Cardiac muscle cell (in vitro differentiated cells and primary cell): ENCODE measurements at places on chromosomes 2 and 18. TPM values are rescaled to one million over a fixed set of nuclear protein-coding genes. Genes with fewer than 3 reads are reported as not detected.
A peak's percentile ranks its signal among the peaks of the same experiment; 100 is the strongest.

GPR75 gene
- 0.99 and 1.2 TPM in 2 replicates for total RNA-seq

G6PC2 gene
- total RNA-seq = not detected in 2 replicates

ASXL3 gene
- 8.0 and 10.0 TPM in 2 replicates for total RNA-seq

HNMT gene
- 3.4 and 5.6 TPM in 2 replicates for total RNA-seq

ABCG8 gene
- 0.04 TPM in 1 of 2 replicates, not detected in the other for total RNA-seq

IL1F10 gene
- not detected in 2 replicates for total RNA-seq

WDR7 gene
- total RNA-seq = 9.2 and 9.8 TPM in 2 replicates

DNA sequence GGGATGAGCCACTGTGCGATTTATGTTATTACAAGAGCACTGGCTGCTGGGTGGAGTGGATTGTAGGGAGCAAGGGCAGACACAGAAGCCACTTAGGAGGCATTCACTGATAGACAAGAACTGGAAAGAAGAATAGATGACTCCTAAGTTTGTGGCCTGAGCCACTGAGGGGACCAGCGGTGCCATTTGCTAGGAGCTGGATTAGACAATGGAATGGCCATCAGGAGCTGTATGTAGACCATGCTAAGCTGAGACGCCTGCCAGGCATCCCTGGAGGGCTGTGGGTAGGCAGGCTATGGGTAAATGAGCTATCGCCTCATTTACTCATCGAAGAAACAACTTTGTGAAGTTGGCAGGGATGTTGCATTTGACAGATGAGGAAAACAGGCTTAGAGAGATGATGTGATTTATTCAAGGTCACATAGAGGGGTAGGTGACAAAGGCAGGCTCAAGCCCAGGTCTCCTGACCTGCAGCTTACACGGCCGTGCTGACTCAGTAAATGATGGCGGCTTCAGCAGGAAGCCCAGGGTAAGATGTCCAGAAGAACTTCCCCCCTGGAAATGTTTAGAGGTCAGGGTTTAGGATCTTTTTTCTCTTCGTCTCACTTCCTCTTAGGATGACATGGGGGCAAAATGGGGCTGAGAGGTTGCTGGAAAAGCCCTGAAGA is 2.8 kb downstream of the MFSD2B start:
- no peak overlapping the region for H3K27ac ChIP-seq
- H3K27me3 ChIP-seq = peaks cover 18% of the 10 kb centered on the region
- no peaks in the 10 kb centered on the region for H3K4me1 ChIP-seq
- no peak overlapping the region for H3K4me3 ChIP-seq
- DNase-seq = no peak

- H3K27me3 ChIP-seq = no peaks in the 10 kb centered on the region
- DNase-seq = no peak
- no peaks in the 10 kb centered on the region for H3K36me3 ChIP-seq
- peaks cover 13% of the 10 kb centered on the region for H3K4me1 ChIP-seq
- no peak overlapping the region for H3K4me3 ChIP-seq
- H3K27ac ChIP-seq = no peak overlapping the region
Observed at GRCh38 chr18:6601241-6601640, 128.3 kb upstream of the ARHGAP28 start.

DNA sequence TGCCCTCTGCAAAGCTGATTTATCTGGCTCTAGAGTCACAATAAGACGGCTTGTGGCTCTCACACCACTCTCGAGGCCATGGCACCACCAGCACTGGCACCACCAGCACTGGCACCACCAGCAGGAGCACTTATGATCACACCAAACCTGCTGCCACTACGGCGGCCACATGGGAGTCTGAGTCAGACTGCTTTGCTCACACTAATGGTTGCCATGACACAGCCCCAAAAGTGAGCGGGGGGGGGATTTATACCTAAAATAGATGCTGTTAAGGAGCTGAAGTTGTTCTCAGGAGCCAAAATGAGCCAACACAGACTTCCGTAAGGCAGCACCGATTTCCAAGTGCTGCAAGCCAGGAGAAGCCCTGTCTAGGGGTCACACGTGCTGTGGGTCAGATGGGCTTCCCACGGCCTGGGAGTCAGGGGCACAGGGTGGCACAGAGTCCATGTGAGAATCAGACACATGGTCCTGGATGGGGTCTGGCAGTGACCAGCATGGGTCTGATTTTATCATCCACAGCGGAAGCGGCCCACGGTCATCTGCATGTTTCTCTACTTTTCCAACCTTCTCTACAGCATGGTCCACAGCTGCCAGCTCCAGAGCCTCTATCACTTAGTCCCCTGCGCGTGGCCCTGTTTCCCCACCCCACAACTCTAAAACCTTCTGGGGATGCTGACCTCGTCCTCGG is 16.7 kb downstream of the DNMT3A start:
- H3K4me3 ChIP-seq = no peak overlapping the region
- peaks cover 33% of the 10 kb centered on the region for H3K4me1 ChIP-seq
- peak overlapping the region; percentile 82 for H3K27ac ChIP-seq
- H3K36me3 ChIP-seq = no peaks in the 10 kb centered on the region
- no peaks in the 10 kb centered on the region for H3K27me3 ChIP-seq

GRCh38 chr18:3305354-3305762 is 43.4 kb downstream of the MYL12B start:
- no peaks in the 10 kb centered on the region for H3K36me3 ChIP-seq
- H3K4me3 ChIP-seq = no peak overlapping the region
- no peaks in the 10 kb centered on the region for H3K27me3 ChIP-seq
- no peak overlapping the region for H3K27ac ChIP-seq
- H3K4me1 ChIP-seq = no peaks in the 10 kb centered on the region

- no peaks in the 10 kb centered on the region for H3K4me1 ChIP-seq
- peaks cover 22% of the 10 kb centered on the region for H3K27me3 ChIP-seq
- no peak overlapping the region for H3K27ac ChIP-seq
- no peak for DNase-seq
- H3K4me3 ChIP-seq = no peak overlapping the region
Observed at GRCh38 chr2:20966061-20966595, 77.7 kb downstream of the APOB start.

GRCh38 chr2:232525199-232525598 is 761 bp upstream of the CHRND start:
- no peak overlapping the region for H3K27ac ChIP-seq
- H3K4me3 ChIP-seq = no peak overlapping the region
- DNase-seq = no peak
- peaks cover 2% of the 10 kb centered on the region for H3K4me1 ChIP-seq
- H3K36me3 ChIP-seq = no peaks in the 10 kb centered on the region

- no peaks in the 10 kb centered on the region for H3K27me3 ChIP-seq
- DNase-seq = no peak
- no peak overlapping the region for H3K27ac ChIP-seq
- no peaks in the 10 kb centered on the region for H3K4me1 ChIP-seq
- H3K36me3 ChIP-seq = no peaks in the 10 kb centered on the region
Observed at GRCh38 chr2:75596784-75597183, 36.0 kb upstream of the EVA1A start.

DNA sequence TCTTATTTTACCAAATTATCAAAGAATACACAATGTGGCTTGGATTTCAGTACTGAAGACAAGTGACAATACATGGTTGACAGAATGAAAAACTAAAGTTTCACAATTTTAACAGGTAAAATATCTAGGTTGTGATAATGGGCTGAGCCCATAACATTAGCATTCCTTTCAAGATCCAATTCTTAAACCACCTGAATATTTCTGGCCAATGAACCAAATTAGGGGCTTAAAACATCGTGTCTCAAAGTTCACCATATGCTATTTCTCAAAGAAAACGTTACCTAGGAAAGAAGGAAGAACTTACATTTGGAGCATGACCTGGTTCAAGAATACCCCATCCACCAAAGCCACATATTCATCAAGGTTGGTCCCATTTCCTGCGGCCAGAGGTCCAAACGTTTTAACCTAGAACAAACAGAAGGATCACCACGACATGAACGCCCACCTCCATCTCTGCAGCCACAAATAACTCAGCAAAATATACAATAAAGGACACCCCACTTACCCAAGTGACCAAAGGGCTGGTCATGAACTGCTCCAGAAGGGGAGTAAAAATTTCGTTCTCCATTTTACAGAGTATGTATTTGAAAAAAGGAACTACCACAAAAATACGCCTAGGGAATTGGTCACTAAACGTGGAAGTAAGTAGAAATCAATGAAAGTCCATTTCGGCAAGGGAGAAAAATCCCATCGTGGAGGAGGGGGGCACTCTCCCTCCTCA is 984 bp downstream of the CCDC88A start:
- DNase-seq = no peak
- H3K27me3 ChIP-seq = no peaks in the 10 kb centered on the region
- no peaks in the 10 kb centered on the region for H3K36me3 ChIP-seq
- H3K4me3 ChIP-seq = peak overlapping the region; percentile 94

DNA sequence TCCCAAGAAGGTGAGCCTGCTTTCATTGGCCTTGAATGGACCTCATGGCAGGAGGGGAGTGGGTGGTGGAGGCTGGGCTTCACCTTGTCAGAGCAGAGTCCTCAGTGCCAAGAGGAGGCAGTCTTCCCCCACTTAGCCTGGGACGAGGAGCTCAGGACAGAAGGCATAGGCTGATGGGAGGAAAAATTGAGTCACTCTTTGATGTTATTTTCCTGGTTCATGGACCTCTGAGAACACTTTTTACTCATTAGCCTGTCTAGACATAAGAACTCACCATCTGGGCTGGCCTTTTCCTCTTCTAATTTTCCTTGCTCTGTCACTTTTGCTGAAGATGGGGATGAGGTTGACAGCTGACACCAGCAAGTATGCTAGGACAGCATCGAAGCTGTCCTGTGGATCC is 225.7 kb upstream of the TNP1 start:
- H3K27me3 ChIP-seq = no peaks in the 10 kb centered on the region
- no peak overlapping the region for H3K4me3 ChIP-seq
- no peak overlapping the region for H3K27ac ChIP-seq

GRCh38 chr2:234880551-234881211 is 71.1 kb upstream of the SH3BP4 start:
- peaks cover 12% of the 10 kb centered on the region for H3K4me1 ChIP-seq
- no peak overlapping the region for H3K4me3 ChIP-seq
- peak overlapping the region; percentile 5 for H3K27ac ChIP-seq
- no peak for DNase-seq

DNA sequence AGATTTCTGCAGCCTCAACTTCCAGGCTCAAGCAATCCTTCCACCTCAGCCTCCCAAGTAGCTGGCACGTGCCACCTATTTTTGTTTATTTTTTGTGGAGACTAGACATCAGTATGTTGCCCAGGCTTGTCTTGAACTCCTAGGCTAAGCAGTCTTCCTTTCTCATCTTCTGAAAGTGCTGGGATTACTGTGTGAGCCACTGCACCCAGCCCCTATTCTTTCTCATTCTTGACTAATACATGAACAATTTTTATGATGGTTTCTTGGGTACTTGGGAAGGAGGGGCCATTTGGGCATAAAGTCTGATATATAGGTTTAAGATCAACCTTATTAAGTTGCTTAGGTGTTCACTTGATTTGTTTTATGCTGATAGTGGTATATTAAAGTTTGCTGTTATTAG is 26.2 kb downstream of the EPC2 start:
- DNase-seq = no peak
- H3K27ac ChIP-seq = no peak overlapping the region
- no peaks in the 10 kb centered on the region for H3K4me1 ChIP-seq
- H3K36me3 ChIP-seq = no peaks in the 10 kb centered on the region
- H3K27me3 ChIP-seq = no peaks in the 10 kb centered on the region

- H3K36me3 ChIP-seq = no peaks in the 10 kb centered on the region
- no peak overlapping the region for H3K4me3 ChIP-seq
- H3K4me1 ChIP-seq = no peaks in the 10 kb centered on the region
- no peak overlapping the region for H3K27ac ChIP-seq
- peaks cover 90% of the 10 kb centered on the region for H3K27me3 ChIP-seq
Observed at GRCh38 chr18:59691996-59692395, 5.2 kb downstream of the CCBE1 start.

DNA sequence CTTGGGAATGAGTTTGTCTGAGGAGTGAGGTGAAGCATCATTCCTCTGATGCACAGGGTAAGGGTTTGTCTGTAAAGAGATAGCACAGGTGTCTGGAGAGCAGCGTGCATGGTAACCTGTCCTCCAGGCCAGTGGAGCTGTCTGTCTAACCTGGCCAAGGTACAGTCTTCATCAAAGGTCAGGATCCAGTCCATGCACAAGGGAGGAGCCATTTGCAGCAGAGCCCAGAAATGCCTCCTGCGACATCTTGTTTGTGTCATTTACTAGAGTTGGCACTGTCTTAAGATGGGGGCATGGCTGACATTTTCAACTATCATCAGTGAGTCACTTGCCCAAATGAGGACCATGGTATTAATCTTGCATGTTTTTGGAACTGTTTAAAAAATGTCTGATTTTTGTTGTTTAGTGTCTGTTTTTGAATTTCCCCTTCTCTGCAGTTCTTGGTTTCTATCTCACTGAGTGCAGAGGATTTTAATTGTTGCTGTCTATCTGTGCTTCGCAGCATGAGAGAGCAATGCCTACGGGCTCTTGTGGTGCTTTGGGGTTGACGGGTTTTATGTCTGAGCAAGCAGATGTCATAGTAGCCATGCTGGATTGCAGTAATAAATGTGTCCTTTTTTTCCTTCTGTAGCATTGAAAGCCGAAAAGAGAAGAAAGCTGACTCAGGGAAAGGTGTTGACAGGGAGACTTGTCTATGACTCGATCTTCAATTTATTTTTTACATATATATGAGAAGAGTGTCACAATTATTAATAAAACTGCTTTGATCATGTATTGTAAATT is 91.3 kb downstream of the DPP4 start:
- H3K27ac ChIP-seq = no peak overlapping the region
- no peaks in the 10 kb centered on the region for H3K4me1 ChIP-seq
- H3K4me3 ChIP-seq = no peak overlapping the region
- DNase-seq = no peak

DNA sequence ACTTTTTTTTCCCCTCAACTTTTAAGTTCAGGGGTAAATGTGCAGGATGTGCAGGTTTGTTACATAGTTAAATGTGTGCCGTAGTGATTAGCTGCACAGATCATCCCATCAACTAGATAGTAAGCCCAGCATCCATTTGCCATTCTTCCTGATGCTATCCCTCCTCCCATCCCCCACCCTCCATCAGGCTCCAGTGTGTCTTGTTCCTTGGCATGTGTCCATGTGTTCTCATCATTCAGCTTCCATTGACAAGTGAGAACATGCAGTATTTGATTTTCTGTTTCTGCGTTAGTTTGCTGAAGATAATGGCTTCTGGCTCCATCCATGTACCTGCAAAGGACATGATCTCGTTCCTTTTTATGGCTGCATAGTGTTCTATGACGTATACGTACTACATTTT is 47.2 kb upstream of the STON1 start:
- H3K4me3 ChIP-seq = no peak overlapping the region
- DNase-seq = no peak
- H3K27ac ChIP-seq = no peak overlapping the region
- H3K27me3 ChIP-seq = no peaks in the 10 kb centered on the region

DNA sequence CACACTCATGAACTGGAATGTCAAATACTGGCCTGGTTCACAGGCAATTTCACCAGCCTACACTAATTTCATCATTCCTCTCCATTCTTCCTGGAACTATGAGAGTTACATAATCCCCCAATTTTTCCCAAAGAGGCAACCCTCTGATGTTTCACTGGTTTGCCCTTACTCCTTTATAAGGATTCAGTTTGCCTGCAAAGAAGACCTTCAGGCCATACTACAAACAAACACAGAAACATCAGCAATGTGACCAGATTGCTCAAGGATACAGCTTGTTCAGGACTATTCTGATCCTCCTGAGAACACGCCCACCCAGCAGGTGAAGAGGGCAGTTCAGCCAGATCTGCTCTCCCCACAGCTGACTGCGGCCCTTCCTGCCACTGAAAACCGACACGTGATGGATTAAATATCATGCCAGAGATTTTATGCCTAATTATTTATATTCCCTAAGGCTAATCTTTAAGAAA is 215.5 kb downstream of the ETAA1 start:
- H3K4me1 ChIP-seq = no peaks in the 10 kb centered on the region
- no peaks in the 10 kb centered on the region for H3K36me3 ChIP-seq
- no peak overlapping the region for H3K27ac ChIP-seq
- no peak overlapping the region for H3K4me3 ChIP-seq
- peak; percentile 65 for DNase-seq
- H3K27me3 ChIP-seq = no peaks in the 10 kb centered on the region

GRCh38 chr18:7566244-7566566 is 911 bp upstream of the PTPRM start:
- peaks cover 18% of the 10 kb centered on the region for H3K4me1 ChIP-seq
- H3K4me3 ChIP-seq = peak overlapping the region; percentile 91
- no peaks in the 10 kb centered on the region for H3K27me3 ChIP-seq
- no peaks in the 10 kb centered on the region for H3K36me3 ChIP-seq
- DNase-seq = peak; percentile 26
